ENCODE measurements at places on chromosomes 5 and 9.

GRCh38 chr5:36363101-36363500, 61.4 kb upstream of the RANBP3L start:
- DNase-seq, result no peak

GRCh38 chr5:98586581-98586980, 186.9 kb upstream of the RGMB start:
- DNase-seq, result no peak

GRCh38 chr5:85920984-85921383, 696.8 kb upstream of the COX7C start:
- DNase-seq, result no peak

- DNase-seq, result no peak
Observed at GRCh38 chr5:170597109-170597751, 93.4 kb downstream of the KCNIP1 start.

- DNase-seq, result no peak
Observed at GRCh38 chr5:1278656-1279442, 16.0 kb downstream of the TERT start.

DNA sequence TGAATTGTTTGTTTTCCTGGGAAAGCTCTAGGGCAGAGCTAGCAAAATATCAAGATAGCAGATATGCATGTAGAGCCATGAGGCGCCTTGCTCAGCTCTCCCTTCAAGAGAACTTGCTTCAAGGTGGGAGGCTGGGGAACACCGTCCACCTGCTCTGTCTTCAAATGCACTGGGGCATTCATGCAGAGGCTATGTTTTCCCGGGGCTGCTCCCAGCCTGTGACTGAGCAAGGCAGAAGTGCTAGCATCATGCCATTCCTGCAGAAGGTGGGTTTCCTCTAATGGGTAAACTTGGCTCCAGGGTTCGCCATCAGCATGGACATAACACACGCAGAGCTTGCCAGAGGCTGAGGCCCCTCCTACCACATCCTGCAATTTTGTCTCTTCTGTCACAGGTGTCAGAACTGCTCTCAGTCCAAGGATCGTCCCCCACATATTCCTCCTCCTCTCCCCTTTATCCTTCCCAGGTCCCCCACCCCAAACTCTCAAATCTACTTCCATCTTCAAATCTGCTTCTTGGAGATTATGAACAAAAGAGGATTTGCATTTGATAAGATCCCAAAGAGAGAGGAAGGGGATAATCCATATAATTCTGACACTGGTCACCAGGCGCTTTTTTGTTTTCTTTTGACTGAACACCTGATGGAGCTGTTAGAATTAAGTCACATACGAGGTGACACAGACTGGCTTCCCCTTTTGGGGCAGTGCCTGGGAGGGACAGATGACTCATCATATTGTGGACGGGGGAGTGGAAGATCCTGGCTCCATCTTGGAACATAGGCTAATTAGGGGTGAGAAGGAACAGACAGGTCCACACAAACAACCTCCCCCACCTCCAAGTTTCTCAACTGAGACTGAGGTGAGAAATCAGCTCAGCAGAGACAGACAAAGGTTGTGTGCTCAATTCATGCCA, 85.0 kb upstream of the TAF11L2 start:
- DNase-seq, result no peak

GRCh38 chr9:93045521-93045920, 13.0 kb upstream of the SUSD3 start:
- no peak for DNase-seq

DNA sequence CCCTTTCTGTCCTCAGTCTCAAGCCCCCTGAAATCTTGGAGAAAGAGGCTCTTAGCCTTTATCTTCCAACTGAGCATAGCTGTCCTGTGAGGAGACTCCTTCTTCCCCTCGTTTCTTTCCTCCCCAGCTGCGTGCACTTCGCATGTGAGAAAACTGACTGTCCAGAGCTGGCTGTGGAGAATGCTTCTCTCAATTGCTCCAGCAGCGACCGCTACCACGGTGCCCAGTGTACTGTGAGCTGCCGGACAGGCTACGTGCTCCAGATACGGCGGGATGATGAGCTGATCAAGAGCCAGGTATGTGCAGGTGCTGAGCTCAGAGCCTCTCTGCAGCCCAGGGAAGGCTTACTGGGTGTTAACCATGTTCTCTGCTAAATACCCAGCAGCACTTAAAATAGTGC, 190.8 kb downstream of the PAPPA start:
- no peak for DNase-seq

DNA sequence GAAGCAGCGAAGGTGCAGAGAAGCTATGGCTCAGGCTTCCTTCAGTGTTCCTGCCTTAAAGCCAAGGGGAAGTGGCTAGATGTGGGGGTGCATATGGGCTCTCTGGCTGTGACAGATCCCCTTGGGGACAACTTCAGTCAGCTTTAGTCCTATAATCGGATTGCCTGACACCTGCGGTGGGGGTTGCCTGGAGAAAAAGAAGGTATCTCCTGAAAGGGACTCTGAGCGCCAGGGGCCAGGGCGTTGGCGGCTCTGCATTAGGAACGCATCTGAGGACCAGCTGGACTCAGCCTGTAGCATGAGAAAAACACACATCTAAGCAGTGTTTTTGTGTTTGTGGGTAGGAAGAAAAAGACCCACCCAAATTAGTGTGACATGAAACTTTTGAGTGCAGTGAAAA, 84.3 kb upstream of the OTULINL start:
- DNase-seq, result no peak

GRCh38 chr9:98330831-98331230, 75.4 kb upstream of the TBC1D2 start:
- DNase-seq, result no peak

GRCh38 chr9:78073722-78074121, 42.1 kb upstream of the GNAQ start:
- no peak for DNase-seq

DNA sequence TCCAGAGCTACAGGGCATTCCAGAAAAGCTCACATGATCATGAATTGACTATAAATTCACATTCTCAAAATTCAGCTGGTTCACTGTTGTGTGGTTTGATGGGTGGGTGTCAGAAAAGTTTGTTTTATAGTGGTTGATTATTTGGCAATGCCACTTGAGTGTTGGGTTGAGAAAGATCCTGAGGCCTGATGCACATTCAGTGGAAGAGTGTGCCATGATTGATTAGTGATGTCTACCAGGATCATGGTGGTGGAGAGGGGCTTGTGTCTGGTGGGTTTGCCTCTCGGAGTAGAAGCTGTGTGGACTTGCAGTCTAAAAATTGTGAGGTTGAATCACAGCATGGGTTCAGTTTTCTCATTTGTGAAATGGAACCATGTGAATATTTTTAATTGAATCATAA, 2.0 kb downstream of the NDUFS6 start:
- no peak for DNase-seq

GRCh38 chr5:68953231-68953874, 140.5 kb upstream of the SLC30A5 start:
- DNase-seq, result no peak

- DNase-seq, result no peak
Observed at GRCh38 chr5:143262393-143263174, 140.9 kb downstream of the NR3C1 start.

- DNase-seq, result no peak
Observed at GRCh38 chr9:129235931-129236331, 57.9 kb upstream of the IER5L start.

DNA sequence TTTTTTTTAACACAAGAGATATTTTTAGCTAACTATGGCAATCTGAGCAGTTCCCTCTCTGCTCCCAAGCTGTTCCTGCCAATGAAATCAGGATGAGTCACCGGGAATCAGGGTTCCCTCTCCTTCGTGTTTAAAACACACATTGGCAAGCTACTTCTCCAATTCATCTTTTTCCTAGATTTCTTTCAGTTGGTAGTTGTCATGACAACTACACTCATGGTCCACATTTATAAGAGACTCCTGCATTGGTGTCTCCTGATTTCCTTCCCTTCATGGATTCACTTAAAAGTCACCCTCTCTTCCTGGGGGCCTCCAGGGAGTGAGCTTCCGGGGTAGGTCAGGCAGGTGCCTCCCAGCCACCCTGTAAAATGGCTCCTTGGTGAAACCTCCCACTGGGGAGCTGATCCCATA, 72.3 kb upstream of the NIPAL4 start:
- no peak for DNase-seq

GRCh38 chr9:36729906-36730305, 157.2 kb downstream of the MELK start:
- no peak for DNase-seq

DNA sequence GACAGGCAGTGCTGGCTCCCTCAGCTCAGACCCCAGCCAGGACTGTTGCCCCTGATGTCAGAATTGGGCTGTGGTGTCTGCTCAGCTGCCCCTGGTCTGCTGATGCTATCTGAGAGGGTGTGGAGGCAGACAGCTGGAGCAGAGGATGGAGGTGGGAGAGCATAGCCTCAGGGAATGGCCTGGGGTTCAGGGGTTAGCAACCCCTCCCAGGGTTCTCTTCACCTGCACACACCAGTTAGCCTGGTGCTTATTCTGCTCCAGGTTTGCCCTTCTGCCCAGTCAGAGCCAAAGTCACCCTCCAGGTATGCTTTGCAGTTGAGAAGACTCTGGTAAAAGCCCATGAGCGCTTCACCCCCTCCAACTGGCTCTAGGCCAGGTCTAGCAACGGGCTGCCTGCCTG, 109.8 kb downstream of the SAXO1 start:
- DNase-seq, result no peak

- no peak for DNase-seq
Observed at GRCh38 chr5:134059758-134060495, 54.6 kb upstream of the TCF7 start.

Measured in GM12892 (cell line).